MCF 10A (cell line): ENCODE measurements at places on chromosomes 12 and 14.

GRCh38 chr12:93624595-93625294 lies 52.3 kb downstream of the SOCS2 start:
- DNase-seq, result peak; percentile 93

DNA sequence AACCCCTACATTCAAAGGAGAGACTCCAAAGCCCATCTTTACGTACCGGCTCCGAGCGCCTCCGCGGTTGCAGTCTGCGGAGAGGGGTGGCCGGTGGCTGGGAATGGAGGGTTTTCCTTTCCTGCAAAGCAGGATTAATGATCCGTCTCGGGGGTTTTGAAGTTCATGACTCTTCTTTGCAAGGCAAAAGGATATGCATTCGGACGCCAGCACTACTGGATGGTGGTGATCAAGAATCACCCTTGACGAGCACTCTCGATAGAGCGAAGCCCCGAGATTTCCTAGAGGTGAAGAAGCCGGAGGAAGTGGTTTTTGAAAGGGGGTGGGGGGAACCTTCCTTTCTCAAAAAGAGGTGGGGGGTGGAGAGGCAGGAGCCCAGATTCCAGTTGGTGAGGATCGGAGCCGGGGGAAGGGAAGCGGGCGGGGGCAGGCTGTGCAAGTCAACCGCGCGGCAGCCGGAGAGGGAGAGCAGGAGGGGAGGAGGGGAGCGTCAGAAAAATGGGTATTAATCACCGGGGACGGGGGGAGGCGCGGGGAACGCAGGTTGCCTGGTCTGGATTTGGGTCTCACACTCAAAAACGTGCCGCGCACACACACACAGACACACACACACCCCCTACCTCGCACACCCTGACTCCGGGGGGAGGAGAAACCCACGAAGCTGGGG lies at the start of gene GRIN2B:
Gene GRIN2B (minus strand): TSS at position 307 of the 667 bp plus-strand sequence. CDS start 115,394 bp downstream, outside the sequence.
- DNase-seq, result no peak

GRCh38 chr12:90574676-90575075 lies 380.3 kb downstream of the CCER1 start:
- peak; percentile 8 for DNase-seq

DNA sequence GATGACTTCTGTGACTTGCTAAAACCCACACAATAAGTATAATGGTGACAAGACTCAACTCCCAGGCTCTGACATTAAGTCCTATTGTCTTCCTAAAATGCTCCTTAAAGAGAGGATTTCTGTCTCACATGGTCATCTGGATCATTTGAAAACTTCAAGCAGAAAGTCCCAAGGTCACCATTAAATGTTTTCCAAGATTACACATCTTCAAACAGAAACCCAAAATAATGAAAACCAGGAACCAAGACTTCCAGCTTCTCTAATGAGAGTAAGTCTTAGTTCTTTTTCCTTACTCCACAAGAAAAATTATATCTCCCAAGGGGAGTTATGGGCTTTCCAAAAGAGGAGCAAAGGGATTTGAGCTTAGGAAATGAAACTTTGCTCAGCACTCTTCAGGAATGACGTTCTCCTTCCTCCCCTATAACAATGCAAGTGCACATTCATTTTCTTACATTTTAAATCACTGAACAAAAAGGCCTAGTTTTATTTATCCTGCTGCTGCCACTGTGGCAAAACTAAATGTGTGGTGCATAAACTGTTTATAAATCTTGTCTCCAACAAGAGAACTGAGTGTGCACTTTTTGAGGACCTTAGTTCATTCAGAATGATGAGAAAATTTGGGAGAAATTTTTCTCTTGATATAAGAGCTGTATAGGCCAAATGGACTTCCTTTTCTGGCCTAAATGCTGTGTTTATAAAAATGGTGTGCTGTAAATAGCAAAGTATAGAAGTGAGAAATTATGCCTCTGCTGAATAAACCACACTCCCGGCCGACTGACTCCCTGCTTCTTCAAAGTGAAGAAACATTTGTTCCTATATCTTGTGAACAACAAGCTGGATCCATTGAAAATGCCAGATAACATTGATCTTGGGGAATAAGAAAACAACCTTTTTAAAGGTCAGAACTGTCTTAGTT lies 148.4 kb upstream of the PLEKHG7 start:
- DNase-seq, result no peak

GRCh38 chr12:128191380-128191779 lies 75.6 kb upstream of the TMEM132C start:
- DNase-seq, result no peak

GRCh38 chr14:33555710-33556350 lies 395.0 kb downstream of the EGLN3 start:
- peak; percentile 29 for DNase-seq

DNA sequence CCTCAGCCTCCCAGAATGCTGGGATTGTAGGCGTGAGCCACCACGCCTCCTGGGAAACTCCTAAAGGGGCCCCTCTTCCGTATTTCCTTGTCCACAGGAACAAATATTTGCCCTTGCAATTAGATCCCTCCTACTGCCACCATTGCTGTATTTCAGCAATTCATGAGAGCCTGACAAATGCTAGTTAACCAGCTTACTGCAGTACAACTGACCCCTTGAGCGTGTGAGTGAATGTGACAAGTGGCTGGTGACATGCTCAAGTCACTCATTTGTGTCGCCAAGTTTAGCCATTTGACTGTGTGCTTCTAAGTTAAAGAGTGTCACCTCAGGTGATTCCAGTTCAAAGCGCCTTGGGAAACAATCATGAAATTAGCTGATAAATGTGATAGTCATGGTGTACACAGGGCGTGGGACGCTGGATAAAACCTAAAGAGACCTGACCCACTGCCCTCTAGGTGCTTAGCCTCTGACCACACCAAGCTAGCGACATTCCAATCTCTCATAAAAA lies 56.1 kb upstream of the MAP1LC3B2 start:
- DNase-seq, result no peak
